ENCODE measurements at places on chromosomes 4 and X.

DNA sequence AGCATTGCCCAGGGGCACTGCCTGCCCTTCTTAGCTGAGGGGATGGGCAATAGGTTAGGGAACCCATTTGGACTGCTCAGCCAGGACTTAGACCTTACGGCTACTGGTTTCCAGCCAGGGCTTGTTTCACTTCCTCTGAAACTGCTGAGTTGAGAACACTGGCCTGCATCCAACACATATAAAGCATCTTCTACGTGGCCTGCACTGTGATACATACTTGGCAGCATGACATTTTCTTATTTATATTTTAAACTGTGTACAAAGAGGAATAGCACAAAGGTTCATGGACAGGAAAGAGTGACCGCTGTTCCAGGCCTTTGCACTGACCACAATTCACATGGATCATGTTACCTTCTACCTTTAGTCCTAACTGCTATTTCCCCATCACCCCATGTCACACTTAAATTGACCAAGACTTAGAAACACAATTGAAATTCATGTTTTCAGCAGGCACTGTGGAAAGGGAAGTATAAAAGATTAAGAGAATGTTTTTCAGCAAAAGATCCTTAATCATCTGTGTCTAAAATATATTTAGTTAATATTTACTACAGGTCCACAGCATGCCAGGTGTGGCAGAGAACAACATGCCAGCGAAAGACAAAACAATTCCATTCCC, 43.7 kb downstream of the NLGN4X start:
- DNase-seq: no peak

GRCh38 chrX:149829751-149830191, 48.0 kb downstream of the MAGEA9 start:
- peak; percentile 1 for DNase-seq

DNA sequence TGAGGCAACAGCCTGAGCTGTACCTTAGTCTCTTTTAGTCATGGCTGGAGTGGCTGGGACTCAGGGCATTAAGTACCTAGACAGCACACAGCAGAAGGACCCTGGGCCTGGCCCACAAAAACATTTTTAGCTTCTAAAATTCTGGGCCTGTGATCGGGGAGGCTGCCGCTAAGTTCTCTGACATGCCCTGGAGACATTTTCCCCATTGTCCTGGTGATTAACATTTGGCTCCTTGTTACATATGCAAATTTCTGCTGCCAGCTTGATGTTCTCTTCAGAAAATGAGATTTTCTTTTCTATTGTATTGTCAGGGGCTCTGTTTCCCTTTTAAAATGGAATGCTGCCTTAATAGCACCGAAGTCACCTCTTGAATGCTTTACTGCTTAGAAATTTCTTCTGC, 952.4 kb downstream of the TRAM1L1 start:
- no peak for DNase-seq

- no peak for DNase-seq
Measured at GRCh38 chrX:55129361-55129760, 40.5 kb downstream of the PAGE2 start.

GRCh38 chr4:44351069-44351468, 97.5 kb downstream of the KCTD8 start:
- DNase-seq: no peak

DNA sequence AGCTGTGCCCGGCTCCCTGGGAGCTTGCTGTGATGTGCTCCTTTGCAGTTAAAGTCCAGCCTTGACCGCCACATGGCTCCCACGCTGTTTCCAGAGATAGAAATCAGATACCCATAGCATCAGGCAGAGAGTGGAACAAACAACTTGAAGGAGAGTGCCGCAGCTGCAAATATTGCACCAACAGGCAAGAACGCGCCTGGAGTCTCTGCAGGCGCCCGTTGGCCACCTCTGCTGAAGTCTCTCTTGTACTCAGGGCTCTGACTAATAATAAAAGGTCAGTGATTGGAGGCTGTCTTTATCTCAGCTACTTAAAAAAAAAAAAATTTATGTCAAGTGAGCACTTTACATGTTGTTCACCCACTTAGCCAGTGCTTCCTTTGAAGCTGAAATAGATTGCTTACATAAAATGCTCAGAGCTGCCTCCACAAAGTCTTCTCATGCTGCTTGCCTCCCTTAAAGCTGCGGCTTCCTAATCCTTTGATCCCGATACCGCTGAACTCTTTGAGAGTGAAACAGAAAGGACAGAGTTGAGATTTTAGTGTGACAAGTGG, 30.9 kb upstream of the TENM3 start:
- no peak for DNase-seq

DNA sequence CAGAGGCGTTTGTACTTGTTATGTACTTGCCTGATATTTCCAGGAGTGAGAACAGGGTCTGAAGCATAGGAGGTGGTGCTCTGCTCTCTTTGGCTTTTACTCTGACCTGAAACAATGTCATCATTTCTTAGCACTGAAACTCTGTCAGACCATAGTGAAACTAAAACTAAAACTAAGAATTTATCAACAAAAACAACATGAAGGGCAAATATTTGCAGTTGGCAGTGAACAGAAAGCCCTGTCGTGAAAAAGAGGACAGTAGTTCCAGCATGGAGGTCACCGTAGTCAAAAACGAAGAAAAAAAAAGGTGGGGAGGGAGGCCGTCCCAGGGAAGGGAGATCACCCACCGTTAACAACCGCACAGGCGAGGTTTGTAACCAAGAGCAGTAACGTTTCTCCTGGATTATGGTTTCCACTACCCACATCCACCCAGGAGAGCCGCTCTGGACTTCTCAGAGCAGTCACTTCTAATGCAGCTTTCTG, 97.5 kb downstream of the ANK2 start:
- no peak for DNase-seq

- no peak for DNase-seq
Measured at GRCh38 chrX:77223046-77223445, 224.1 kb upstream of the FGF16 start.

DNA sequence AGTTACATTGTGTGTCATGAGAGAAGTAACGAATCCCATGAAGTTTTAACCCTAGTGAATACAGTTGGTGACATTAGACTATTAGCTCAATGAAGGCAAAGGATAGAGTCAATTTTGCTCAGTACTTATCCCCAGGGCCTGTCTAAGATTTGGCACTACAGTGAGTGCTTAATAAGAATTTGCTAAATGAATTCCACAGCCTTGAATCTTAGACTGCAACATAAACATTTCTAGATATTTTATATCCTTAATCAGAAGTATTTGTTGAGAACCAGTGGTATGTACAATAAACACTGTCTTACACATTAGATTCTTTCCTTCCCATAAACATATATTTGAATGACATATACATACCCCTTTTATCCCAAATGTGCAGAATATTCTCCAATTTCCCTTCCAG, 223.0 kb downstream of the NSUN7 start:
- no peak for DNase-seq

DNA sequence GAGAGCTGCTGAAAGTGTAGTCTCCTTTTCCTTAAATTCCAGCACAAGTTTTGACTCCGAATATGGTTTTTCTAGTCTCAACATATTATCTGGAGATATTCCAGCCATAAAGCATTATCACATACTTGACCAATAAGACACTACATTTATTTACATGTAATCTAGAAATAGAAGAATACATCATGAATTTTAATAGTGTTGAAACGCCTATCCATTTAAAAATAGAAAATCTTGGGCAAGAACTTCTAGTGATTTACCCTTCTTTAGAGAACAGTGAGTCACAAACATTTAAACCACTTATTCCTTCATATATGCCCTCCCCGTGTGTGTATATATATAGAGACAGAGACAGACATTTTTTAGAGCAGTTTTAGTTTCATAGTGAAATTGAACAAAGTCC, 161.5 kb downstream of the SOWAHB start:
- no peak for DNase-seq

- peak; percentile 42 for DNase-seq
Measured at GRCh38 chr4:7006411-7006810, 36.8 kb upstream of the TADA2B start.

DNA sequence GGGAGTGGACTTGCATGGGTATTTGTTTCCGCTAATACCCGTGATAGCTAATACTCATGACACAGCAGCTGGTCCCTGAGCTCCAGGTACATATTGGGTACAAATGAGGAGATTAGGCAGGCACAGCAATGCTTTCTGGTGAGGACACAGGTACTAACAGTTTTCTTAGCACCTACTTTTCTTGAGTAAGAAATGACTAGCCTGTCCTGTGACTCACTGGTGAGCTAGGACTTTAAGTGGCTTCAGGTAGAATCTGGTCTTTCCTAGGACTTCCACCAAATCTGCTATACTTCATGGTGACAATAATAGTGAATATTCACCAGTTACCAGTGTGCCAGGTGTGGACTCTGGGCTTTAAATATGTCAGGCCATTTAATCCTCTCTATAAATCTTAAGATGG, 407.4 kb upstream of the NR3C2 start:
- DNase-seq: no peak

DNA sequence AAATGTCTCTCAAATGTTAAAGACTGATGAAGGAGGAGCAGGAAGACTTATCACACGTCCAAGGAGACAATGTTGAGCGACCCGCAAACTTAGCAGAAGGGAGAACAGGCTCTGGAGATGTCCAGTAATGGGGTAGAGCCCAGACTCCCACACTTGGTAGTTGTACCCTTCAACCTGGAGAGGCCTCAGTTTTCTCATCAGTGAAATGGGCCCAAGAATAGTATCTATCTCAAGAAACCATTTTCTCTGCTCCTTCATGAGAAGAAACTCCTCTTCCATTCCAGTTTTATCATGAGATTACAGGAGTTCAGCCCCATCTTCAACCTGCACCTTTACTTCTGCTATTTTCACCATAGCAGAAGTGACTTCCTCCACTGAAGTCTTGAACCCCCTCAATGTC, 169.9 kb downstream of the DHRSX start:
- no peak for DNase-seq

- no peak for DNase-seq
Measured at GRCh38 chr4:122163301-122163700, 11.2 kb downstream of the BLTP1 start.

DNA sequence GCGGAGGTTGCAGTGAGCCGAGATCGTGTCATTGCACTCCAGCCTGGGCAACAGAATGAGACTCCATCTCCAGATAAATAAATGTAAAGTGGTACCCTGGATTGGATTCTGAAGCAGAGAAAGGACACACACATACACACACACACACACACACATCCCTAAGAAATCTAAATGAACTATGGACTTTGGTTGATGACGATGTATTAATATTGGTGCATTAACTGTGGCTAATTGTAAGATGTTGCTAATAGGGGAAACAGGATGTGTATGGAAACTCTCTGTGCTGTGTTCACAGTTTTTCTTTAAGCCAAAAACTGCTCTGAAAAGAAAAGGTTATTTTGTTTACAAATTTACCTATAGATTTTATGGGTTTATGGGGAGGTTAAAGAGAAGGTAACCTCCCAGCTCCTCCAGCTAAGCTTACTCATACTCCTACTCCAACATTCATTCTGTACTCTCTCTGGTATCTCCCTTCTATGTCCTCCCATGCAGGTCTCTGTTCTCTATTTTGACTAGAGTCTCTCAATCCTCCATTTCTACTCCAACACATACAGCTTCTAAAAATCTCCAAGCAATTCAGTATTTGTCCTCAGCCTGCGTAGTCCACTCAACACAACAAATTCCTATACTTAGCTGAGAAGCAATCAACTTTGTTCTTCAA, 46.5 kb upstream of the RELL1 start:
- no peak for DNase-seq

DNA sequence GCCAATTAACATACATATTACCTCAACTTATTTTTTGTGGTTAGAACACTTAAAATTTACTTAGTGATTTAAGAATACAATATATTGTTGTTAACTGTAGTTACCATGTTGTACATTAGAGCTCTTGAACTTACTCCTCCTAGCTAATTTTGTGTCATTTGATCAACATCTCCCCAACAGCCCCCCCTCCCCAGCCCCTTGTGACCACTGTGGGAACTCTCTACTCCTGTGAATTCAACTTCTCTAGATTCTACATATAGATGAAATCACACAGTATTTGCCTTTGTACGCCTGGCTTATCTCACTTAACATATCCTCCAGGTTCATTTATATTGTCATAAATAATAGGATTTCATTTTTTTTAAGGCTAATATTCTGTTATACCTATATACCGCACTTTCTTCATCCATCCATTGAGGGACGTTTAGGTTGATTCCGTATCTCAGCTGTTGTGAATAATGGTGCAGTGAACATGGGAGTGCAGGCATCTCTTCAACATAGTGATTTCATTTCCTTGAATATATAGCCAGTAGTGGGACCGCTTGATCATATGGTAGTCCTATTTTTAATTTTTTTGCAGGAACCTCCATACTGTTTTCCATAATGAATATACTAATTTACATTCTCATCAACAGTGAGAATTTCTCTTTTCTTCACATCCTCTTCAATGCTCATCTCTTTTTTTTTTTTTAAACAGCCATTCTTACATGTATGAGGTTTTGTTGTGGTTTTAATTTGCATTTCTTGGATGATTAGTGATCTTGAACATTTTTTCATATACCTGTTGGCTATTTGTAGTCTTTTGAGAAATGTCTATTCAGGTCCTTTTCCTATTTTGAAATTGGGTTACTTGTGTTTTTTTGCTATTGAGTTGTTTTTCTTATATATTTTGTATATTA, 66.8 kb downstream of the RAPGEF2 start:
- DNase-seq: no peak

- no peak for DNase-seq
Measured at GRCh38 chrX:97070346-97070745, 186.6 kb downstream of the RPA4 start.

GRCh38 chr4:531721-532565, 32.9 kb downstream of the PIGG start:
- no peak for DNase-seq

DNA sequence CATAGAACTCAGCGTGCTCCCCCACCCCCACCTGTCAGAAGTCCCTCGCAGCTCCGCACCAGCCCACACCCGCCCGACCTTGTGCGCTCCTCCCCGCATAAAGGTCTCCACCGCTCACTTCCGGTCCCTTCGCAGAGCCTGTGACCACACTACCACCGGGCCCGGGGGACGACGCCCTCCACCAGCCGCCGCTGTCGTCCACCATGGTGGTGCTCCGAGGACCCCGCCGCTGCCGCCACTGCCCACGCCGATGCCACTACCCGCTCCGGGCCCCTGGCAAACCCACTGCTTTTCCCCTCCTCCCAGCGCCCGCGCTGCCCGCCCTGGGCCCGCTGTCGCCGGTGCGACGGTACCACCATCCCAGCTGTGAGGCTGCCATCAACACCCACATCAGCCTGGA, 79.8 kb upstream of the LANCL3 start:
- no peak for DNase-seq

DNA sequence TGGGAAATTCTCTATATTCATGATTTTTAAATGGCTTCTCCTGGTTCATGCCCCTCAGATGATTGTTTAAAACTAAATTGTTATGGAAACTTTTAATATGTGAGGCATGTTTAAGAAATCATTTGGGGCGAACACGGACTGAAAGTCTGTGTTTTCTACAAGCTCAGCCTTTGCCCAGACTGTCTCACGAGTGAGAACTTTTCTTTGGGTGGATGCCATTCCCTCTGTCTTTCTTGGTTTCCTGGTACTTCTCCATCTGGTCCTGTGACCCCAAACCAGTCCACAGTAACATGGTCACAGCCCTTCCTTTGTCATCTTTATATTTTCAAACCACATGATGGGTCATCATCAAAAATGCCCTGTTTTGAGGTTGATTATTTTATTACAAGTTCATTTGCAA, 186.6 kb upstream of the GNPDA2 start:
- DNase-seq: no peak
